Activated CD8-positive, alpha-beta T cell treated with anti-CD3 and anti-CD28 coated beads for 36 hours (primary cell): ENCODE measurements at places on chromosomes 3 and 15.
A peak's percentile ranks its signal among the peaks of the same experiment; 100 is the strongest.

- DNase-seq = no peak
- no peaks in the 10 kb centered on the region for H3K36me3 ChIP-seq
- no peaks in the 10 kb centered on the region for H3K4me1 ChIP-seq
- H3K27me3 ChIP-seq = no peaks in the 10 kb centered on the region
- no peak overlapping the region for H3K27ac ChIP-seq
Measured at GRCh38 chr3:69972672-69973071, 26.9 kb upstream of the SAMMSON start.

GRCh38 chr3:447671-448070 is 251.1 kb downstream of the CHL1 start:
- H3K4me3 ChIP-seq = no peak overlapping the region
- H3K36me3 ChIP-seq = no peaks in the 10 kb centered on the region
- no peak overlapping the region for H3K27ac ChIP-seq
- no peaks in the 10 kb centered on the region for H3K27me3 ChIP-seq
- DNase-seq = no peak
- H3K4me1 ChIP-seq = no peaks in the 10 kb centered on the region

DNA sequence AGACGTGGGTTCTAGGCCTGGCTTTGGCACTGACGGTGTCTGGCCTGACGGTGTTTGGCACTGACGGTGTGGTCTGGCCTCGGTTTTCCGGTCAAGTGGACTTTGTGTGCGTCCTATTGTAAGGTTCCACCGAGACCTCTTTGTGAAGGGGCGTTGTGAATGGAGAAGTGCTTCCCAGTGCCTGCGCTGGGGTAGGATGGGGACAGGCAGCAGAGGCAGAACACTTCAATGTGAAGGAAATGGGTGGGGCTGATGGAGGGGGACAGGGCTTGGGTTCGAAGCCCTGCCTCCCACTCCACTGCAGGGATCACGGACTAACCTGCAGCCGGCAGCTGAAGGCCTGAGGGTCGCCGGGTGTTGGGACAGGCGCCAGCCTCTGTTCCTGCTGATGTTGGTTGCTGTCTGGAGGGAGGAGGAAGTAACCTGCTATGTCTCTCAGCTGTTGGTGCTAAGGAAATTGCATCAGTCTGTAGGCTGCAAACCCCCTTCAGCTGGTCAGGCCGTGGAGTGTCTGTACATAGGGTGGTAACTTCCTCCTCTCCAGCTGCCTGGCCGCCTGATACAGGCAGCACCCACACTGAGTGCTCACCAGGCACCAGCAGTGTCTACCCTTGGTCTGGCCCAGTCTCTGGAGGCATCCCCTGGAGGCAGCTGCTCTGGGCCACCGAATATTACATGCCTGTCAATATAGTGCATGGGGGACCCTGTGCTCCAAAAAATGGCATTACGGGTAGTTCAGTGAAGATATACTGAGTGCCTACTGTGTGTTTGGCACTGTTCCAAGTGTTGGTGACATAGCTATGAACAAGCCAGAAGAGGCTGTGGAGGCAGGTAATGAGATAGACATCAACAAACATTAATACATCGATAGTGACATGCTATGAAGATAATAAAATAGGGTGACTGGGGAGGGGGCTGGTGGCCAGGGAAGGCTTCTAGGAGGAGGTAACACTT is 1.1 kb downstream of the TM6SF1 start:
- H3K4me1 ChIP-seq = peaks cover 17% of the 10 kb centered on the region
- H3K27ac ChIP-seq = peak overlapping the region; percentile 68
- peak; percentile 59 for DNase-seq

DNA sequence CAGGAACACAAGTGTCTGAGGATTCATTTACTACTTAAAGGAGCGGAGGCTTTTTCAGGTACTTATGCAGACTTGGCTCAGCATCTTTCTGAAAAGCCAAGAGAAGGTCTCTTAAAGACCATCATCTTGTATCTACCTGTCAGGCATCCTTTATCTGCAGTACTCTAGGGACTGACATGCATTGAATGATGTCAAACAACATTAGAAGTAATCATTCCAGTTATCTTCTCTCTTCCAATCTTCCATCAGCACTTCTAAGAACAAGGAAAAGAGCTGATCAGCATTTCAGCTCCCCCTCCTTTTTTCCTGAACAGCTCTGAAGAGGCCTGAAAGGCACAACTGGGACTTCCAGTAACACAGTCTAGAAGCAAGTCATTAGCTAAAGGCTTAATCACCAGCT is 214.8 kb downstream of the KCNH8 start:
- no peak overlapping the region for H3K27ac ChIP-seq
- H3K27me3 ChIP-seq = no peaks in the 10 kb centered on the region
- H3K4me3 ChIP-seq = no peak overlapping the region
- H3K36me3 ChIP-seq = no peaks in the 10 kb centered on the region
- no peak for DNase-seq

DNA sequence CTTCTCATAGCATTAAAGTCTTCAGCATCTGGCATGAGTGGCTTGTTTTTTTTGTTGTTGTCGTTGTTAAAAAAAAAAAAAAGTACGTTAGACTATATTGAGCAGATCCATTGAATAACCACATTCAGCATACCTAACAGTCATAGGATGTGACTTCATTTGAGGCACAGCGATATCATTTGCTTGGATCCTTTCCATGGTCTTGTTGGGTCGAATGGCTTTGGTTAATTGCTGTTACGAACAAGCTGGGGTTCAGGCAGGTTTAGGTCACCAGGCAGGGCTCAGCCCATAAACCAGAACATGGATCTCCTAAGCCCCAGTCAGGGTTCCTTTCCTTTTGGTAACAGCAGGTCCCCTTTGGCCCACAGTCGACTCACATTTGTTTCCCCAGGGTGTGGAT is 76.2 kb downstream of the POLR2M start:
- peaks cover 2% of the 10 kb centered on the region for H3K27me3 ChIP-seq
- no peak overlapping the region for H3K4me3 ChIP-seq
- H3K36me3 ChIP-seq = no peaks in the 10 kb centered on the region
- H3K4me1 ChIP-seq = peaks cover 7% of the 10 kb centered on the region

GRCh38 chr15:79075256-79075655 is 15.3 kb downstream of the RASGRF1 start:
- H3K27ac ChIP-seq = no peak overlapping the region
- no peaks in the 10 kb centered on the region for H3K27me3 ChIP-seq
- no peaks in the 10 kb centered on the region for H3K4me1 ChIP-seq
- DNase-seq = no peak
- H3K4me3 ChIP-seq = no peak overlapping the region

DNA sequence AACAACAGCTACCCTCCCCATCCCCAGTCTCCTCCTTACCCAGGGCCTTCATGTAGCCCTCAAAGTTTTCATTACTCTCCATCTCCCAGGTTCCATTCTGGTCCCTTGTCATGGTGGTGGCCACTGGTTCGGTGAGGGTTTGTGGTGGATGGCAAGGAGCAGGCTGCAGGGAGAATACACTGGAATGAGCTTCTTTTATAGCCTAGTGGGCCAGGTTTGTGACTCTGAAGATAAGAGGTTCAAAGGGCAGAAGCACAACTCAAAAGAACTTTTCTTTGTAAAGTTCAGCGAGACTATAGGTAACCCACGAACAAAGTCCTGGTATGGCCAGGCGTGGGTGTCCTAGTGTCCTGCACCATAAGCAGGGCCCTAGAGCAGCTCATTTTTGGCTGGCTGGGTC is at the start of gene RBP2:
TSS of gene RBP2 (minus strand) at position 169 of the 400 bp plus-strand sequence. CDS start at position 112, 57 bp downstream.
- no peak within 1 kb of the TSS for H3K27ac ChIP-seq
- no peaks in the 10 kb centered on the region for H3K36me3 ChIP-seq
- H3K27me3 ChIP-seq = no peaks in the 10 kb centered on the region
- H3K4me3 ChIP-seq = no peak within 1 kb of the TSS
- H3K4me1 ChIP-seq = no peaks in the 10 kb centered on the region
- DNase-seq = no peak

- H3K4me1 ChIP-seq = peaks cover 12% of the 10 kb centered on the region
- no peak for DNase-seq
- no peaks in the 10 kb centered on the region for H3K27me3 ChIP-seq
- no peaks in the 10 kb centered on the region for H3K36me3 ChIP-seq
Measured at GRCh38 chr3:114829783-114830182, 317.3 kb downstream of the ZBTB20 start.
